ENCODE measurements at places on chromosomes 6 and 20.

- DNase-seq, result no peak
Measured at GRCh38 chr6:163132050-163132750, 282.3 kb upstream of the QKI start.

DNA sequence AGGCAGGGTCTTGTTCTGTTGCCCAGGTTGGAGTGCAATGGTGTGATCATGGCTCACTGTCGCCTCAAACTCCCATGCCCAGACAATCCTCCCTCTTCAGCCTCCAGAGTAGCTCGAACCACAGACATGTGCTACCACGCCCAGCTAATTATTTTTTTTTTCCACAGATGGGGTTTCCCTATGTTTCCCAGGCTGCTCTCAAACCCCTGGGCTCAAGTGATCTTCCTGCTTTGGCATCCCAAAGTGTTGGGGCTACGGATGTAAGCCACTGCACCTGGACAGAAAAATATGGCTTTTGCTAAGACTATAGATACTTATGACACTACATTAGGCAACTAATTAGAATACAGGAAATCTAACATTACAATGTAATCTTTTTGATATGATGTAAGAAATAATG is 17.9 kb downstream of the RNF24 start:
- no peak for DNase-seq

DNA sequence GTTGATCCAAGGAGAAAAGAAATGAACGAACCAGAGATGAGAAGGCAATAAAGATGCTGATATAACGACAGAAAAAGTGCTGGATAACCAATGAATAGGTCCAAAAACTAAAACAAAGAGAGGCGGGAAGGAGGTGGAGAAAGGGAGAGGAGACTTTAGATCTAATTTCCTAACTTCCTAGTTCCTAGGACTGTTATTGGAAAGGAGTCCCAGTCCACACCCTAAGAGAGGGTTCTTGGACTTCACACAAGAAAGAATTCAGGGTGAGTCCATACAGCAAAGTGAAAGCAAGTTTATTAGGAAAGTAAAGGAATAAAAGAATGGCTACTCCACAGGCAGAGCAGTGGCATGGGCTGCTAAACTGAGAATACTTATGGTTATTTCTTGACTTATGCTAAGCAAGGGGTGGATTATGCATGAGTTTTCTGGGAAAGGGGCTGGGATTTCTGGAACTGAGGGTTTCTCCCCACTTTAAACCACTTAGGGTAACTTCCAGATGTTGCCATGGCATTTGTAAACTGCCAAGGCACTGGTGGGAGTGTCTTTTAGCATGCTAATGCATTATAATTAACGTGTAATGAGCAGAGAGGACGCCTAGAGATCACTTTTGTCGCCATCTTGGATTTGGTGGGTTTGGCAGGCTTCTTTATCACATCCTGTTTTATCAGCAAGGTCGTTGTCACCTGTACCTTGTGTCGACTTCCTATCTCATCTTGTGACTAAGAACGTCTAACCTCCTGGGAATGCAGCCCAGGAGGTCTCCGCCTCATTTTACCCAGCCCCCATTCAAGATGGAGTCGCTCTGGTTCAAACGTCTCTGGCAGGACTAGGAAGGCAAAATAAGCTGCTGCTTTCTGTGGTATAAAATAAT is 60.9 kb upstream of the RBM24 start:
- DNase-seq, result no peak

DNA sequence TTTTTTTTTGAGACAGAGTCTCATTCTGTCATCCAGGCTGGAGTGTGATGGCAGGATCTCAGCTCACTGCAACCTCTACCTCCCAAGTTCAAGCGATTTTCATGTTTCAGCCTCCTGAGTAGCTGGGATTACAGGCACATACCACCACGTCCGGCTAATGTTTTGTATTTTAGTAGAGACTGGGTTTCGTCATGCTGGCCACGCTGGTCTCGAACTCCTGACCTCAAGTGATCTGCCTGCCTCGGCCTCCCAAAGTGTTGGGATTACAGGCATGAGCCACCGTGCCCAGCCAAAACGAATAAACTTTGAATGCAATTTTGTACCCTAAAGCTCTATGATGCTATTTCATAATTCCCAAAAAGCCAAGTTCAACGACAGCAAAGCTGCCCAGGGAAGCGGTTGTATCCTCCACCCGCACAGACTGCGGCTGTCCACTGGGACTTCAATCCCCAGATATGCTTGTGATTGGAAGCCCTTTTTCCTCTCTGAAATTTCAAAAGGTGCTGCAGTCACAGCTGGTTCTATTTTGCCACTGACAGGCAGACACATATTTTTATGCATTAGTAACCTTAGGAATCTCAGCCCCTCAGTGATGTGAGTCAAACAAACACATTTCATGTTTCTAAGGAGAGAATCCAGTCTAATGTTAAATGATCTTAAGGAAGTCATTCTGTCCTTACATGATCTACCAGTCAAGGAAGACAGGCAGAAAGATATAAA is 8.7 kb upstream of the RAMACL start:
- DNase-seq, result no peak

DNA sequence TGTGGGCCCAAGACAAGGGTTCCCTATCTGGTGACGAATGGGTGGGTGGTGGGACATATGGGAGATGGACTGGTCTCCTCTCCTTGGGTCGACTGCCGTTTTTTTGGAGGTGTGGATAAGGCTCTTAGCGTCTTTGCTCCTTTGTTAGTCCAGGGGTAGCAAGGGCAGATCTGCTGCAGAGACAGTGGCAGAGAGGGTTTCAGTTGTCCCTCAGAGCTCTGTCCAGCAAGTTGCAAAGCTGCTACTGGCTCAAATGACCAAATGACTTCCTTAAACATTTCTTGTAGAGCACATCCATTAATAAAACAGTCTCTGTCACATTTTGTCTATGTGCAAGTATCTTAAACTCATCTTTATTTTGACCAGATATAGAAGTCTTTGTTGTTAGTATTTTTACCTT is 508.0 kb upstream of the ADGRB3 start:
- DNase-seq, result no peak

DNA sequence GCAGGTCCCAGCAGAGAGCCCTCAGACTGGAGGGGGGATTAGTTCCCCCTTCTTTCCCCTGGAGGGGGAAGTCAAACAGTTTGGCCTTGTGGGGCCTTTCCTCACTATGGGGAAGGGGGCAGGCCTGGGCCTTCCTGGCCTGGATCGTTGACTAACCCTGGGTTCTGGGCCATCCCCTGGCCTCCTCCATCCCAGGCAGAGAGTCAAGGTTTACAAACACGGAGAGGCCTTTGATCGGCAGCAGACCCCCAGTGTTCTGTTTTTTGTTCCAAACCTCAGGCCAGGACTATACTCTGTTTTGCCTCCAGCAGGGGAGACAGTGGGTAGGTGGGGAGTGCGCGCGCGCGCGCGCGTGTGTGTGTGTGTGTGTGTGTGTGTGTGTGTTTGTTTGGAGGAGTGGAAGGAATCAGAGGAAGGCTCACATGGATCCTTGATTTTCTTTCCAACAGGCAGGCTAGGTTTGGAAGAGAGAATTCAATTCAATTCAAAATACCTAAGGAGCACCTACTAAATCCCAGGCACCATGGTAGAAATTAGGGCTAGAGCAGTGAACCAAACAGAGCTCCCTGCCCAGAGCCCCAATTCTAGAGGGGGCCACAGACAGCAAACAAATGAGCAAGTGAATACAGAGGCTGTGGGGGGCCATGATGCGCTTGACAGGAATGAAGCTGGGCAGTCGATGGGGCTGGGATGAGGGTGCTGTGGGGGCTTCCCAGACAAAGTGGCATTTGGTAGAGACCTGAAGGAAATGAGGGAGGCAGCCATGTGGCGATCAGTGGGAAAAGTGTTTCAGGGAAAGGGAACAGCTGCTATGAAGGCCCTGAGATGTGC is 14.8 kb downstream of the TP53RK start:
- no peak for DNase-seq

- DNase-seq, result no peak
Measured at GRCh38 chr6:154268486-154268885, 88.1 kb downstream of the IPCEF1 start.

GRCh38 chr20:56631990-56632327 is 2.9 kb downstream of the TFAP2C start:
- DNase-seq, result no peak

DNA sequence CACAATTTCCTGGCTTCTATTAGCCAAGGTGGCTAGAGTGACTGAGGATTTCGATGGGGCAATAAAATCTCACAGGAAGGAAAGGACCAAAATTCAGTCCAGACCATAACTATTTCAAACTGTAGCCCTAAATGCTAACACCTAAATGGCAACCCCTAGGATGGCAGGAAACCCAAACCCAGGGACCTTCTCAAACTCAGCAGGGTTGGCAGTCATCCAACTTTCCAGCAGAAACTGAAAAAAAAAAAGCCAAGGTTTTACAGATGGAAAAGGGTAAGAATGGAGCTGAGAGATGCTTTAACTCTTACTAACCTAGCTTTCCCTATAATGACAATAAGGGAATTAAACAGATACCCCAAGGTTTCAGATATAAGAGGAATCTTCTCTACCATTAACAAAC is 10.5 kb downstream of the IBTK start:
- DNase-seq, result no peak

DNA sequence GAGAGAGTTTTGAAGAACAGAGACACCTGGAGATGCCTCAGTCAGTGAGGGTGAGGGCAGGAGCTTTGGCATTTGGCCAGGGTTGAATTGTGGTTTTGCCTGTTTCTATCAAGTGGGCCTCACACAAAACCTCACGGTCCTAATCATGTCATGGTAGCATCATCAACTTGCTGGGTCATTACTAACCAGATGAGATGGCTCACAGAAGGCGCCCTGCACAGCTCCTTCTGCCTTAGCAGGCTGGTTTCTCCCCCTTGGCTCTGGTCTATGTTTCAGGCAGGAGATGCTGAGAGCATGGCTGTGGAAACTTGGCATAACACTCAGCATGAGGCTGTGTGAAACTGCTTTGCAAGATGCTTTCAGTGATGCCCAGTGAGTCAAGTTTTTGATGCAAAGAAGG is 99.3 kb downstream of the LRRC1 start:
- DNase-seq, result no peak
